Stromal cell of bone marrow (primary cell): ENCODE measurements at places on chromosomes 13 and 19.

GRCh38 chr19:8377598-8377997 is 12.6 kb upstream of the RAB11B start:
- no peak for DNase-seq

GRCh38 chr19:53958168-53958571 is 4.6 kb upstream of the CACNG8 start:
- DNase-seq = no peak

- peak; percentile 38 for DNase-seq
Observed at GRCh38 chr19:40089462-40089861, 1.3 kb downstream of the ZNF780A start.

DNA sequence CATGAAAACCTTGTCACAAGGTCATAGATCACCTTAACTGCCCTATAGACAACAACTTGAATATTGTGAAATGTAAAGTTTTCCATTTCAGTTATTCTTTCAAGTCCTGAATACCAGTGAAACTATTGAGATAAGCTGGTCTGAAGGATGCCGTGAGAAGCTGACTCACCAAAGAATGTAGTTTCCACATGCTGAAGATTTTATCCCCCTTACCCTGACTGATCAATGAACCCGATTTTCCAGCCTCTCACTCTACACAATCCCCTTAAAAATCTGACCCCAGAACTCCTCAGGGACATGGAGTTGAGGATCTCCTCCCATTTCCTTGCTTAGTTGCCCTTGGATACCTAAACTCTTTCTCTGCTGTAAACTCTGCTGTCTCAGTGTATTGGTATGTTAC is 67.5 kb downstream of the POSTN start:
- DNase-seq = peak; percentile 42

- no peak for DNase-seq
Observed at GRCh38 chr13:48188131-48188530, 44.9 kb upstream of the ITM2B start.

GRCh38 chr19:41364524-41365391 is 809 bp upstream of the B9D2 start:
- no peak for DNase-seq
